ENCODE measurements at places on chromosomes 4 and X.

DNA sequence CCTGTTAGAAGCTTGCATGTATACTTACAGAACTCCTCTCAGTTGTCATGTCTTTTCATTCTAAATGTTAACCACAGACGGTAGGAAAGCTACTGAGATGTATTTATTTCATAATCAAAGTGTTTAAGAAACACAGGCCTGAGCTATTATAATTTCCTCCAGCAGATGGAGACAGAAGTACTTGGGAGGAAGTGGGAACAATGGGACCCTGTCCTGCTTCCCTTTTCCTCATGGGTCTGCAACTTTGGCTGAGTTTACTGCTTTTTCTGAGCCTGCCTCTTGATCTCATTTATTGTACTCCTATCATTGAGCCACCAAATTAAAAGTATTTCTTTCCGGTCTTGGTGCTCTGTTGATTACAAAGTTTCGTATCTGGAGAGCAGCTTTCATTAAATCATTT is 67.7 kb upstream of the SPANXN2 start:
- no peak for DNase-seq

GRCh38 chr4:180407275-180407885 is 1835.8 kb upstream of the TENM3 start:
- no peak for DNase-seq

GRCh38 chr4:177191586-177191985 is 118.1 kb upstream of the NEIL3 start:
- DNase-seq: no peak

DNA sequence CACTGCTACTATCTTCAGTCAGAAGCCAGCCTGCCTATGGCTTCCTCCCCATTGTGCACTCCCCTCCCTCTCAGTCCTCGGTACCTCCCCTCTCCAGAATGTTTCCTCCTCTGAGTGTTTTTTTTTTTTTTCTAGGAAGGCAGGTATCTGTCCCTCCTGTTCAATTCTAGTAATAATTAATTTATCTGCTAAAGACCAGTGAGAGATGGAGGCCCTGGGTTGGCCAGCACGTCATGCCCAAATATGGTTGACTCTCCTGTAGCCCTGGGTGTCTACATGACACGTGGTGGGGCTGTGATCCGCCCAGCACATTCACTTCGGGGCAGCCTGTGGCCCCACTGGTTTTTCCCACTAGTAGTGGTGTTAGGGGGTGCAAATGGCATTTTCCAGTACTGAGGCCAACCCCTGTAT is 1.8 kb downstream of the FLNA start:
- DNase-seq: no peak

- no peak for DNase-seq
Measured at GRCh38 chr4:42610941-42611340, 46.0 kb downstream of the ATP8A1 start.
